ENCODE measurements at places on chromosomes 1 and 21.
A peak's percentile ranks its signal among the peaks of the same experiment; 100 is the strongest.

- DNase-seq = no peak
Observed at GRCh38 chr1:4366091-4366490, 288.3 kb upstream of the AJAP1 start.

GRCh38 chr1:77583483-77583882 is 99.0 kb downstream of the ZZZ3 start:
- DNase-seq = no peak

DNA sequence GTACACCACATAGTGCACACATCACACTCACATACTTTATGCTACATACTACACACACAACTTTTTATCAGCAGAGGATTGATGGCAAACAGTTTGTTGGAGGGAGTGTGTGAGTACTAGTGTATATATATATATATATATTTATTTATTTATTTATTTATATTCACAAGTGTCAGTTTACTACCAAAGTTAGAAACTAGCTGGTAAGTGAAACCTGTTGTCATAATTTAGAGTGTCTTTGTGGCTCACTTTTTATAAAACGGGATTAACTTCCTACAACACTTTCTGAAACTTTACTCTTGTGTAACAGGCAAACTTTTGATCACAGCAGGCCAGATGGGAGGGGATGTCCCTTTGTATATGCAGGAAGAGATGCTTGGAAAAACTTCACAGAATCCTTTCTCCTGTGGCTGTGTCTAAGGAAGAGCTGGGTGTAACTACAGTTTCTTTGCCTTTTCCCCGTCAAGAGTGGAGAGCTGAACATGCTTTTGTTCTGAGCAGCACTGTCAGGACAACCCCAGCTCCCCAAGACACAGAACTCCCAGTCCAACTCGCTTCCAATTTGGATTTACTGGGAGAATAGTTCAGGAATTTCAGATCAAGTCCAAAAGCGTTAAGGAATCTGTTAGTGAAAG is 1.9 kb upstream of the SAMD13 start:
- DNase-seq = peak; percentile 35

DNA sequence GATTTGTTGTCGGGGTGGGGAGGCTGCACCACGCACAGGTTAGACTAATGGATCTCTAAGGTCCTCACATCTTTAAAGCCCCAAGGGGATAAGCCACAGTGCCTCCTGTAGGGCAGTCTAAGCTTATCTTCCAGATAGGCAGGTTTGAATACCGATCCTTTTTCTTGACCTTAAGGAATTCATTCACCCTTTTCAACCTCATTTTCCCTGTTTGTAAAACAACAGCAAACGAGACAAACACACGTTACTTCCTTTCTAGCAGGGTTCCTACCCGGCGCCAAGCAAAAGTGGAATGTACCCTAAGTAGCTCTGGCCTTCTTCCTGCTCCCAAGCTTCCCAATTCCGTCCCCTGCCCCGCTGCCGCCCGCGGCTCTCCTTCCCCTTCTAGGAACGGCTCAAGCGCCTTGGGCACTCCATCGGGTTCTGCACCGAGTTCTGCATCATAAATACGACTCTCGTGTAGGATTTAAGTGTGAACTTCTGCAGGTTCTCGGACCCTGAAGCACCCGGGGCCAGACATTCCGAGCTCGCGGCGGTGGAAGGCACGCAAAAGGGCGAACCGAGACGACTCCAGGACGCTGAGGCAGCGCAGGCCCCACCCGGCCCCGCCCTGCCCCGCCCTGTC is 548 bp upstream of the CDC20 start:
- DNase-seq = no peak

DNA sequence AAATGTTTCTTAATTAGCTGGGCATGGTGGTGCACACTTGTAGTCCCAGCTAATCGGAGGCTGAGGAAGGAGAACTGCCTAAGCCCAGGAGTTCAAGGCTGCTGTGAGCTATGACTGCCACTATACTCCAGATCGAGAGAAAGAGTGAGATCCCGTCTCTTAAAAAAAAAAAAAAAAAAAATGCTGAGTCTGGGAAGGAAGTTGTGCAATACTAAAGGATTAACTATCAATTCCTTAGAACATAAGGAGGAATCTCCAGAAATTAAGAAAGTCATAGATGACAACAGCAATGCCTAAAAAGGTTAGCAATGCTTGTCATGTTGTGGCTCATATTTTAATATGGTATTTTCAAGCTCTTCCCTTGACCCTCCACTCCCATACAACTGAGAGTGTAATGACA is 5.3 kb downstream of the LUZP1 start:
- DNase-seq = peak; percentile 63

- no peak for DNase-seq
Observed at GRCh38 chr1:107378426-107378825, 237.6 kb downstream of the NTNG1 start.

GRCh38 chr1:117669572-117669971 is 63.7 kb downstream of the TENT5C start:
- DNase-seq = no peak

GRCh38 chr1:201636510-201636971 is 97.6 kb downstream of the NAV1 start:
- DNase-seq = peak; percentile 82

DNA sequence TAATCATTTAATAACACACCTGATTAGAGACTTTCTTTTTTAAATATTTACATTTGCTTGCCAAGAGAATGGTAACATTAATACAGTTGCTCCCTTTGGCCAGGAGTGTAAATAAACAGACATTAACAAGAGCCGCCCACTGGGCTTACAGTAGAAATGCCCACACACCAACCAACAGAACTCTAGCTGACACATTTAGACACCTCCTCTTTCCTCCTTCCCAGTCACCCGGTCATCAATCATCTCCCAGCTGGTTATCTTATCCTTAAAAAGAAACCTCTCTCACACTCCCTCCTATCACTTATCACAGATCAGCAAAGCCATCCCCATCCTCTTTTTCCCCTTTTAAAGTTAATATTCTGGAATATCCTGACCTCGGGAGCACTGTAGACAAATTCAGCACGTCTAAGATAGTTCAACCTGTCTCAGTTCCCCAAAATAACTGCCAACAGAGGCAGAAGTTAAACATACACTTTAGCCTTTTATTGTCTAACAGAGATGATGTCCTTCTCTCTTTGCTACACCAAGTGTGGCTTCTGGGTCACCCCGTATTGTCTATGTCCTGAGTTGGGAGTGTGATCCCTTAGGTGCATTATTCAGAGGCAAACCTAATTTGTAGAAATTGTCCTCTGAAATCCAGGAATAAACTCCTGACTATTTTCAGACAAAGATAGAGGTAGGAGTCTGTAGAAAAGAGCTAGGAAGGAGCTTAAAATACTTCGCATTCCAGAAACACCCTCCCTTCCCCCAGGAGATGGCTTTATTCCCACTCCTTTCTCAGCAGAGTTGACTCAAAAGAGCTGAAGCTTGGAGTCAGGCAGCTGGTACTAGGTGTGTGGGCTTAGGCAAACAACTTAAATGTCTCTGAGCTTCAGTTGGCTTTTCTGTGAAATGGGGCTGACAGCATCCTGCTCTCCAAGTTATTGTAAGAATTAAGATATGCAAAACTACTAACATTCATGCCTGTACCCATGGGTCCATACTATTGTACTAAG is 8.8 kb downstream of the MYCL start:
- peak; percentile 48 for DNase-seq

DNA sequence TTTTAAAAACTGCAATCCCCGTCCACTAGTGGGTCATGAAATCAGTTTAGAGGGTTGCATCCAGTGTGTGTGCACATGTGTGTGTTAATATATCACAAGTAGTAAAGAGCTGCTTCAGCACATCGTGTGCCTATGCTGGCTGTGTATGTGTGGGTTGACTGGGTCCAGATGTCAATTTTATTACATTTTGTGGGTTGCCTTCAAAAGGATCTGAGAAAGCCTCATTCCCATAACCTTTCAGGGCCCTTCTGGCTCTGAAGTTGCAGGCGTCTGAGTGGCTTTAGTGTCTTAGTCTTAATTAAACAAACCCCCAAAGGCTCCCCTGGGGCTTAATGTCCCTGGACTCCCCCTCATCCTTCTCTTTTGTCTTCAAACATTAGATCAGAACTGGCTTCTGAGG is 19.8 kb downstream of the PLA2G2D start:
- DNase-seq = peak; percentile 51

- DNase-seq = no peak
Observed at GRCh38 chr21:36654796-36655325, 44.1 kb upstream of the SIM2 start.

DNA sequence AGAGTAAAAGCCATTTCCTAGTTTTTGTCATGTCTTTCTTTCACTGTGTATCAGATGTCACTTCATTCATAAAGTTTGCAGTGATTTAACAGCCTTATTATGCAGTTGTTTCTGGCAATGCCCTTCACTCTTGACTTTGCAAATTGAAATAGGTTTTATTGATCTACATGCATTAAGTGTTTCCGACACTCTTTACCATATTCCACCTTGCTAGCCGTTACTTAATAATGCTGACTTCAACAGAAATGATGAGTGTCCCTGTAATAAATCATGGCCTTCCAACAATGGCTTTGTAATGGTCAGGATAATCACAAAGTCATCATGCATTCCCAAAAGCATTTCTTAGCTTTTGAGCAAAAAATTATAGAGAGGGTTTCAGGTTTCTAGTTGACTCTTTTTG is 236.8 kb upstream of the FMN2 start:
- no peak for DNase-seq

GRCh38 chr1:30512914-30513265 is 210.5 kb downstream of the MATN1 start:
- no peak for DNase-seq

DNA sequence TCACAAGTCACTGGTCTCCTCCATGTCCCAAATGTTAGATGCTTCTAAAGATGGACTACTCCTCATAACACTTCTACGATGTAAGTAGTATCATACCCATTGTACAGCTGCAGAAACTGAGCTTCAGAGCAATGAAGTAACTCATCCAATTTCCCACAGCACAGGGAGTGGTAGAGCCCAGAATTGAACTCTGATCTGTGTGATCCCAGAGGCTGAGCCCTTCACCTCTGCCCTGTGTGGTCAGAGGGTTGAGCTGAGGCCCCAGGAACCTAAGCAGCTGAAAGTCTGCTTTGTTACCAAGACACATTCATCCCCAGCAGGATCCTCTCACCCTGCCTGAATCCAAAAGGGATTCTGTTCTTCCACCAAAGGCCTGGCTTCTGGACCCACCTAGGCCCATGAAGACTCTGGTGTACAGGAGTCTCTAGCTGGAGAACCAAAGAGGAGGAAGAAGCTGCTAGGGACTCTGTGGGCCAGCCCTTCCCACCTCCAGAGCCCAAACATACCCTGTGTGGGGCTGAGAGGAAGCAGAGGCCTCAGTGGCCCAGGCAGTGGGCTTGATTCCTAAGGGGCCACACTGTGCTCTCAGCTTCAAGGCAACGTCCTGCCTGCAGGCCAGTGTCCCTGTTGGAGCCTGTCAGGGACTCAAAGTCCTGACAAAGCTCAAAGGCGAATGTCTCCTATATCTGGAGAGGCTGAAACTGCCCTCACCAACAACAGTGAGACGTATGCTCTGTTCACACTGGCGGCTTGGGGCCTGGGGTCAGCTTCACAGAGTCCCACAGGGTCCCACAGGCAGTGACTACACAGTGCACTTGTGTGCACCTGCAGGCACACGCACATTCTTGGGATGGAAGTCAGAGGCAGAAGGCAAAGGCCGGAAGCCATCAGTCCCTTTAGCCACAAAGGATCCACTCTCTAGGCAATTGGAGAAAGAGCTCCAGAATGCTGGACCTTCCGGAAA is 40.4 kb upstream of the SLC30A1 start:
- no peak for DNase-seq

- DNase-seq = peak; percentile 58
Observed at GRCh38 chr1:32963746-32964460, 706 bp downstream of the RNF19B start.

DNA sequence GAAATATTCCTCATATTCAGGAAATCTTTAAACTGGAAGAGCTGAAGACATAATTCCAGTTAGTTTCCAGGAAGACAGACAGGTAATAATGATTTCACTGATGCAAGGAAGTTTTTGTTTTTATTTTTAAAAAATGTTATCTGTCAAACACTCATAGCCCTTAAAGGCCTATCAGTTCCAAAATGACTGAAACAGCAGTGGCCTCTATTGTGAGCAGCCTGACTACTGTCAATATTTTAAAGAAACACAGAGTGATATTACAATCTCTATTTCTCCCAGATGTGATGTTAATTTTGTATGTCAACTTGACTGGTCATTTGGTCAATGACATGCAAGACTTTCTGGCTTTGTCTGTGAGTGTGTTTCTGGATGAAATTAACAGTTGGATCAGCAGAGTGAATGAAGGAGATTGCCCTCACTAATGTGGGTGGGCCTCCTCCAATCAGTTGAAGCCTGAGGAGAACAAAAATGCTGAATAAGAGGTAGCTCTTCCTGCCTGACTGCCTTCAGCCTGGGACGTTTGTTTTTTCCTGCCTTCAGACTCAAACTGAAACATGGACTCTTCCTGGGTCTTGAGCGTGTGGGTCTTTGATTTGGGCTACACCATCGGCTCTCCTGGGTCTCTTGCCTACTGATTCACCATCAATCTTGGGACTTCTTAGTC is 31.3 kb upstream of the SLC30A10 start:
- no peak for DNase-seq

GRCh38 chr1:31485166-31485565 is 72.2 kb downstream of the SERINC2 start:
- no peak for DNase-seq

DNA sequence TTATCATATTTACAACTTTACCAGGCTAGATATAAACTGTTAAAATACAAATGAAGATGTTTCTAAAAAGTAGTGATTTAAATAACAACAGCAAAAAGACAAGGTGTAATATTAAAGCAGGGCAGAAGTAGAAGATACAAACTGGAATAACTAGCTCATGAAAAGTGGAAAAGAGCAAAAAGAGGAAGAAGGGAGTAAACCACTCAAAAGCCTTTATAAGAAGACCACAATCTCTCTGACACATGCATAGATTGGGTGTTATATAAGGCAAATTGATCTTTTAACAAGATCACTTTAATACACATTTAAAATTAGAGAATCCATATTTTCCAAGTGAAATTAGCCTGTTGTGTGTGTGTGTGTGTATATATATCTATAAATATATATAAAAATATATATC is 5.0 kb downstream of the DENND1B start:
- no peak for DNase-seq

DNA sequence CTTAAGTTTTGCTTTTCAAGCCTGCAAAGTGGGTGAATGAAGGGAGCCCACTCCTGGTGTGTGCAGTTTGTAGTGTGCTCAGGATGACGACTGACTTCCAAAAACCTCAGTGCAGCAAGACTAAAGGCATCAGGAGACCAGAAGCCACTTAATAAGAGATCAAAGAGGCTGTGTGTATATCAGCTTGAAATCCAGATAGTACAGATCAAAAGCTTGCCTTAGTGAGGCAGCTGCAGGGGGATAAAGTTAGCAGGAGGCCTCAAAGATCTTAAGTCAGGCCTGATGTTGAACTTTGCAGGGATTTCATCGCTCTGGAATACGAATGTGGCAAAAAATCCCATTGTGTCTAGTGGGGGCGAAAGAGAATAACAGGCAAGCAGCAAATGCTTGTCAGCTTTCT is 99.8 kb downstream of the PATJ start:
- DNase-seq = no peak

Measured in fibroblast of villous mesenchyme (primary cell).